Ascending aorta (tissue), 2 donors: ENCODE measurements at places on chromosomes 11 and 22. TPM values are rescaled to one million over a fixed set of nuclear protein-coding genes. Genes with fewer than 3 reads are reported as not detected.

Gene CHST1
- 40.2 TPM for total RNA-seq

Gene ZNF280B
- not detected for total RNA-seq

Gene HPS4
- total RNA-seq = 39.3 TPM

Gene C22orf15
- total RNA-seq = not detected
